ENCODE measurements at places on chromosomes 7 and 10.

GRCh38 chr7:41870461-41871138 lies 167.7 kb upstream of the INHBA start:
- no peak for DNase-seq

- DNase-seq, result no peak
Measured at GRCh38 chr7:41261080-41261479, 441.8 kb downstream of the INHBA start.

DNA sequence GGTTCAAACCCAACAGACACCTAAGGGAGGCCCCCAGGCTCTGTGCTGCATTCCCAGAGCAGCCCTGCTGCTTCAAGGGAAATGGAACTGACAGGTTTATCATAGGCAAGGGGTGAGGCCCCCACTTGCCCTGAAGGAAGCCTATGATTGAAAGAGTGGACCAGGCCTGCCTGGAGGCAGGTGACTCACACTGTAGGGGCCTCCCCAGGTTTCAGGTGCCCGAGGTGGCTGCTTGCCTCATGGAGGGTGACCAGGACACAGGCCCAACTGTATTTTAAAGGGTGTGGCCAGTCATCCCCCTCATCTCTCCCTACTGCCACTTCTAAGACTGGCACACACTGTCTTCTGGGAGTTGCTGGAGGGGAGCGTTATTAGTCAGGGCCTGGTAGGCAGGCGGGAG lies 85.4 kb downstream of the ATXN7L1 start:
- DNase-seq, result no peak

GRCh38 chr7:78444267-78444666 lies 645.7 kb downstream of the PHTF2 start:
- DNase-seq, result no peak

DNA sequence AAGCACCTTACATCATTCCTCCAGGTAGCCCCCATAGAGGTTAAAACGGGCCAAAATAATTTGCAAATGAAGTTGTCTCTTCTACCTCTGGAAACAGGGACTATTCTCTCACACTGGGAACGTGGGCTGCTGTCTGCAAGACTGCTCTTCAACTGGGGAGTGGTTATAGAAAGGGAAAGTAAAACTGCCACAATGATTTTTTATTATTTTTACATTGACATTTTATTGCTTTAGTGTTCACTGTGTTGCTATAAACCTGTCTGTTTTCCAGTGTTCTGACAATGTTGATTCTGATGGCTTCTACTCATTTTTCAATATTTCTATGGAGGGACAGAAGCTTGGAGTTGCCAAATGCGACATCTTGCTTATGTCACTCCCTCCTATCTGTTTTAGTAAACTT lies 115.1 kb upstream of the ANTXRL start:
- no peak for DNase-seq

- no peak for DNase-seq
Measured at GRCh38 chr10:83017076-83017867, 1122.0 kb upstream of the GHITM start.

- peak; percentile 63 for DNase-seq
Measured at GRCh38 chr10:102504179-102504975, 605 bp downstream of the SUFU start.

DNA sequence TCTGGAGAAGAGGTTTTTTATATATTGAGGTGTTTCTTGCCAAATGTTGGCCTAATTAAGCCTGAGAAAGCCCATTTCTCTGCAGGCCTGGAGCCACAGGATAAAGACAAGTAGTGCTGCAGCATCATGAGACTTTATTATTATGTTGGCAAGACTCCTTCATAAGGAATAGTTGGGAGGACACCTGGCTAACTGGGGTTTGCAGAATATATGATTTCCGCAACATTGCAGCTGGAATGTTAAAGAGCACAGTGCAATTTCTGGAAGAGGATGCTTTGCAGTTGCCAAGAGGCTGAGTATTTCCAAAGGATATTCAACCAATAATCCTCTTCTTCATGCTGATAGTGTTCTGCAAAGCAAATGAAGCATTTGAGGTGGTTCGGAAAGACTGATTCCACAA lies 1512.8 kb upstream of the LRRTM3 start:
- no peak for DNase-seq

- no peak for DNase-seq
Measured at GRCh38 chr7:131454498-131454897, 101.9 kb downstream of the PODXL start.

GRCh38 chr7:50530766-50531165 lies 34.4 kb downstream of the DDC start:
- DNase-seq, result no peak

- peak; percentile 80 for DNase-seq
Measured at GRCh38 chr7:94391726-94392392, 2.8 kb upstream of the COL1A2 start.

GRCh38 chr10:70652761-70653657 lies 19.3 kb upstream of the ADAMTS14 start:
- DNase-seq, result peak; percentile 91

GRCh38 chr10:16993186-16993585 lies 136.4 kb downstream of the CUBN start:
- no peak for DNase-seq

- no peak for DNase-seq
Measured at GRCh38 chr10:18185621-18186020, 45.4 kb downstream of the CACNB2 start.
